ENCODE measurements at places on chromosomes 3 and 15. TPM values are rescaled to one million over a fixed set of nuclear protein-coding genes. Genes with fewer than 3 reads are reported as not detected.

SLC28A1 gene
- not detected for total RNA-seq

NTRK3 gene
- 2.4 TPM for total RNA-seq

TRH gene
- total RNA-seq, result 0.19 TPM

FSIP1 gene
- total RNA-seq, result 2.1 TPM

DLL4 gene
- total RNA-seq, result 0.12 TPM

CPN2 gene
- total RNA-seq, result not detected

SERPINI1 gene
- 9.0 TPM for total RNA-seq

GPR149 gene
- not detected for total RNA-seq

TARS3 gene
- total RNA-seq, result 21.2 TPM

GADL1 gene
- total RNA-seq, result 0.03 TPM

- no peak for DNase-seq
Observed at GRCh38 chr15:66730168-66731021, 28.4 kb downstream of the SMAD6 start.

DNA sequence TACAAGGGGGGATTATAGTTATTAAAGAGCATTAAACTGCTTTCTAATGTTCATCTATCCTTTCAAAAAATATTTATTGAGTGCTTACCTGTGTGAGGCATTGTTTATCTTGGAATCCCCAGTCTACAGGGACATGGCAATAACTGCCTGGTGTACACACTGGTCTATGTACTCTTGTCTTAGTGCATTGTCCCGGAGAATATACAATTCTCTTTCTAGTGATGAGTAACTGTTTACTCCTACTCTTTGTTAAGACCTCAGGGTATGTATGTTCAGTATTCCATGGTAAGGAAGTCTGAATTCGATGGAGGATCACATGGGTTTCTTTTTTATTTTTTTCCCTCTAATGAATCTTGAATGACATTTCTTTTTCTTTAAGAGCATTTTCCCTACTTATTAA, 772.4 kb upstream of the NR2F2 start:
- no peak for DNase-seq

GRCh38 chr3:115659253-115660220, 36.2 kb downstream of the GAP43 start:
- DNase-seq, result no peak

- no peak for DNase-seq
Observed at GRCh38 chr3:128329491-128330213, 137.0 kb downstream of the DNAJB8 start.

GRCh38 chr3:99960941-99961340, 143.3 kb downstream of the CMSS1 start:
- no peak for DNase-seq

DNA sequence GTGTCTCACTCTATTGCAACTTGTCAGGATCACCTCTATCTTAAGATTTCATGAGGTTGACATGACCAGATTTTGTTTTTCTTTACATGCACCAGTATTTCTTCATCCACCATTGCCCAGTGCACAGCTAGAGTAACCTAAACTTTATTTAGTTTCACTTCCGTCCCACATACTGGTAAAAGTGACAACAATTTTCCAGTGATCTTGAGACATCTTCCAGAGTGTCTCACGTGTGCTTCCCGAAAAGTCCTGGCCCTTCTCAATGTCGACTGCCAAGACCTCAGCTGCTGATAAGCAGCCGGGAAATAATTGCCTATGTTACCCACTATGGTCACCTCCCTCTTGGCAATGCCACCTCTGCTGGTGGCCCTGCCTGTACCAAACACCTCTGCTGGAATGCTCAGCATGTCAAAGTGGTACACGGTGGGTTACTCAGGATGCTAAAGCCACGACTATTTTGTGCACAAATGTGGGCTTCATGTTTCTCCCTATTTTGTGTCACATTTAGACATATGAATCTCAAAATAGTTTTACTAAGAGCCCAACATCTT, 379.7 kb upstream of the TGFBR2 start:
- DNase-seq, result no peak

DNA sequence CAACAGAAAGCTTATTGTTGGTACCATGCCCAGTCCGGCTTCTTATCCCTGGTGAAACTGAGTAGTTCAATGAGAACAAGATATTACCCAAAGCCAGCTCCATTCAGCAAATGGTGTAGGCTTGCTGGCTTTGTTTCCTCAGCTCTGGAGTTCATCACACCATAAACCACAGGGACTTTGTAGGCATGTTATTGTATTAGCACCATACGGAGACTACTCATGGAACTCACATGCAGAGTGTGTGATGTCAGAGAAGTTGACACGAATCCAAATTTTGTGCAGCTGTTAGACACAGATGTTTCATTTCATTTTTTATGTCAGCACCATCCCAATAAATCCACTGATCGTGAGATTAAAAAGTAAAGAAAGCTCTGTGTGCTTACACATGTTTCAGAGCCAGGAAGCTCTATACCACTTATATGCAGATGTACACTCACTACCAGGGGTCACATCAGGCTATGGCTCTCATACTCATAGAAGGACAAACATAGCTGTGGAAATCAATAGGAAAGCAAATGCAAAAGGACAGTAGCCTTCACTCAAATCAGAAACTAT, 63.4 kb upstream of the LEKR1 start:
- DNase-seq, result no peak

GRCh38 chr3:184591789-184592188, 30.2 kb downstream of the EPHB3 start:
- no peak for DNase-seq

- peak; percentile 2 for DNase-seq
Observed at GRCh38 chr3:33597257-33597689, 120.8 kb downstream of the CLASP2 start.

DNA sequence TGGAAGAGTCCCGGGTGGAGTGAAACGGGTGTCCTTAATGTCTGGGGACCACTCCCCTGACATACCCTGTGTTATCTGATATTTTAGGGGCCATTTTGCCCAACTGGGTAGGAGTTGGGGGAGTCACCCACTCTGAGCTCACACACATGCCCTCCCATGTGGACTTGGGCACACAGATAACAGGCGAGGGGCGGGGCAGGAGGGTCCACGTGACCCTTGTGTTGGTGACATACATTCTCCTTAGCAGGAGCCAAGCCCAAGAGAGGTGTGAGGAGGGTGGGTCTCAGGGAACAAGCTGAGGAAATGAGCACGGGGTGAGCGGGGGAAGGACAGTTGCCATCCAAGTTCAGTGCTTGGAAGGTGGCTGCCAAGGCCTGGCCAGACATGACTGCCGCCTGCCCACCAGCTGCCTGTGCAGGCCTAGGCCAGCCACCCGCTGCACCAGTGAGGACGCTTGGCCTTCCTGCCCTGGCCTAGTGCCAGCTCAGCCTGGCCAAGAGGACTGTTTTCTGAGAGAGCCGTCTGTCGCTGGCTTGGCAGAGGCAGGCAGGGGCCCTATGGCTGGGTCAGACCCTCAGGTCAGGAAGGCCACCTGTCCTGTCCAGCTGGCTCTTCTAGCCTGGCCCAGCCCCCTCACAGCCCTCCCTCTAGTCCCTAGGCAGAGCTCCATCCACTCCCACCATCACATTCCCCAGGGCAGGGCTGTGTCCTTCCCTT, 31.3 kb upstream of the TMEM115 start:
- DNase-seq, result no peak

DNA sequence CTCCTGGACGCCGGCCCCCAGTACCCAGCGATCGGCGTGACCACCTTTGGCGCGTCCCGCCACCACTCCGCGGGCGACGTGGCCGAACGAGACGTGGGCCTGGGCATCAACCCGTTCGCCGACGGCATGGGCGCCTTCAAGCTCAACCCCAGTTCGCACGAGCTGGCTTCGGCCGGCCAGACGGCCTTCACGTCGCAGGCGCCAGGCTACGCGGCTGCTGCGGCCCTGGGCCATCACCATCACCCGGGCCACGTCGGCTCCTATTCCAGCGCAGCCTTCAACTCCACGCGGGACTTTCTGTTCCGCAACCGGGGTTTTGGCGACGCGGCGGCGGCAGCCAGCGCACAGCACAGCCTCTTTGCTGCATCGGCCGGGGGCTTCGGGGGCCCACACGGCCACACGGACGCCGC, 956 bp downstream of the ZIC1 start:
- peak; percentile 47 for DNase-seq

DNA sequence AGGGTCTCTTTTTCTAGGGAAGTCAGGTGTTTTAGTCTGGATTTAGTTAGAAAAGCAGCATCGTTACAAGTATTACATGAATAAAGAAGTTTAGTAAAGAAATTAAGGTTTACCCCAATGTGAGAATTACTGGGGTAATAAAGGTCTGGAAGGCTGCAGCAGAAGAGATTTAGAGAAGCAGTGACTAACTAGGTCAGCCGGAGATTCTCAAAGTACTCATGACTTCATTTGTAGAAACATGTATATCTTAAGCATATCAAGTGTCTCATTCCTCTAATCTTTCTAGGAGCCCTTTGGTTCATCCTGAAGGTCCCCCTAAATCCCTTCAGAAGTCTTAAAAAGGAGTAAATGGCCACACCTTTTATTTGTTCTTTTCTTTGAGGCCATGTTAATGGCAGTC, 26.0 kb downstream of the DTWD1 start:
- DNase-seq, result no peak

DNA sequence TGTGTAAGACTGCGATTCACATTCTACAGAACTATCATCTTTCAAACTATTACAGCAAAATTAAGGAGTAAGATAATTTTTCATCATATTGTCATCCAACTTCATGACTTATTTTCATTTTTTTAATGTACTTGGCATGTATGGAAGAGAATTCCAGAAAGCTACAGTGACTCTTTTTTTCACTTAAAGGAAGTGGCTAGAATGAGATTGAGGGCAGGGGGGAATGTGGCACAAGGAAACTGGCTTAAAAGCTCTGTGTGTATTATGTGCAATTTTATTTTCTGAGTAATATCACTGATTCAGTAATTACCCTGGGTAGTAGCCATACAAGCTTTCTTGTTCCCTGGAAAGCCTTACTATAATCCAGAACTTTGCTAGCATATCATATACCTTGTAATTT, 94.6 kb downstream of the FILIP1L start:
- no peak for DNase-seq

- peak; percentile 64 for DNase-seq
Observed at GRCh38 chr3:94336046-94336753, 273.3 kb downstream of the NSUN3 start.

GRCh38 chr15:67024314-67024997, 40.9 kb upstream of the SMAD3 start:
- no peak for DNase-seq

GRCh38 chr3:178458313-178459037, 77.8 kb upstream of the KCNMB2 start:
- DNase-seq, result no peak

GRCh38 chr3:161082063-161082462, 23.1 kb downstream of the B3GALNT1 start:
- no peak for DNase-seq

- no peak for DNase-seq
Observed at GRCh38 chr3:154195620-154196356, 74.6 kb downstream of the ARHGEF26 start.

GRCh38 chr3:16364963-16365362, 100.0 kb downstream of the OXNAD1 start:
- no peak for DNase-seq

DNA sequence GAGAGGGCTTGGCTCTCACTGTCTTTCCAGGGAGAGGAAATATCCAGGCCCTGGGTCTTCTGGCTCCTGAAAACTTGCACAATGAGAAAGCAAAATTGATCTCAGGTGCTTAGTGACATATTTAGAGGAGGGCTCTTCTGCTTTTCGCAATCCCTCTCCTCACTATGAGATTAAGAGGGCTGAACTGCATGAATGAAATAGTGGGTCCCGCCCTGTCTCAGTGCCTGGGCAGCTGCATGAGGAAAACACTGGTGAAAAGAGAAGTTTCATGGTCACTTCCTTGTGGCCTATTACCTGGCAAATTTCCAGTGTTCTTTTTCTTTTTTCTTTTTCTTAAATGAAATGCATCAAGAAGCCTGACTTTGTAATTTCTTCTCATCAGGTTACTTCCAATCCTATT, 73.5 kb downstream of the TRAK1 start:
- no peak for DNase-seq

All from neural progenitor cell (in vitro differentiated cells).